GM12878 (cell line): ENCODE measurements at places on chromosomes 5 and 9. TPM values are rescaled to one million over a fixed set of nuclear protein-coding genes. Genes with fewer than 3 reads are reported as not detected.

TTC39B gene
- polyA plus RNA-seq: 0.95 and 1.6 TPM in 2 replicates

PFN3 gene
- not detected in 2 replicates for polyA plus RNA-seq

RLN1 gene
- 1.3 and 2.4 TPM in 2 replicates for polyA plus RNA-seq

CNOT8 gene
- polyA plus RNA-seq: 57.1 and 61.9 TPM in 2 replicates

- no peaks in the 10 kb centered on the region for H3K27me3 ChIP-seq
- no peaks in the 10 kb centered on the region for H3K36me3 ChIP-seq
- DNase-seq: no peak
- no peak overlapping the region for H3K27ac ChIP-seq
- no peak overlapping the region for H3K4me3 ChIP-seq
Observed at GRCh38 chr5:94778732-94779131, 160.3 kb downstream of the SLF1 start.

- H3K36me3 ChIP-seq: no peaks in the 10 kb centered on the region
- no peak overlapping the region for H3K4me3 ChIP-seq
- no peaks in the 10 kb centered on the region for H3K4me1 ChIP-seq
- DNase-seq: no peak
Observed at GRCh38 chr5:106843812-106844416, 826.8 kb downstream of the EFNA5 start.

CSF2 gene
- 0.17 TPM in 1 of 2 replicates, not detected in the other for polyA plus RNA-seq

DNA sequence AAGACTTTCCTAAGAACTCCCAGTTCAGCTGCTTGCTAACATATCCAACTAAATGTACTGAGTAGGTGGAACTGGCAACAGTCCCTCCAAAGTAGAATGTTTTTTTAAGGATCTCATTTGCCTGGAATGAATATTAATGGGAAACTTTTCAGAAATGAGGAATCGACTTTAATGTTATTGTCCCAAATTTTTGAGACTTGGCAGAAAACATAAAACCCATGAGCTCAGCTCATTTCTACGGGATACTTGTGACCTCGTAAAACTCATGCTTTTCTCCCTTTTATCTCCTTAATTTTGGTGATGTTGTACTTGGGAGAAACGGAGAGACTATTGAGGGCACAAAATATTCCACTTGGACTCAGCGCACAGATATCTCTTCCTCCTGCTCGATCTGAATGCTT is 296.8 kb downstream of the EBF1 start:
- H3K27me3 ChIP-seq: no peaks in the 10 kb centered on the region
- no peaks in the 10 kb centered on the region for H3K36me3 ChIP-seq
- no peaks in the 10 kb centered on the region for H3K4me1 ChIP-seq
- no peak for DNase-seq

NDOR1 gene
- polyA plus RNA-seq: 17.3 and 18.0 TPM in 2 replicates

- no peak overlapping the region for H3K27ac ChIP-seq
- H3K27me3 ChIP-seq: no peaks in the 10 kb centered on the region
- H3K4me3 ChIP-seq: no peak overlapping the region
- no peaks in the 10 kb centered on the region for H3K36me3 ChIP-seq
Observed at GRCh38 chr9:91131433-91131839, 230.3 kb downstream of the AUH start.

SGCD gene
- polyA plus RNA-seq: 0.06 and 0.09 TPM in 2 replicates

GPX3 gene
- polyA plus RNA-seq: 1.0 and 2.0 TPM in 2 replicates

LRRC26 gene
- 0.71 and 0.91 TPM in 2 replicates for polyA plus RNA-seq

DNA sequence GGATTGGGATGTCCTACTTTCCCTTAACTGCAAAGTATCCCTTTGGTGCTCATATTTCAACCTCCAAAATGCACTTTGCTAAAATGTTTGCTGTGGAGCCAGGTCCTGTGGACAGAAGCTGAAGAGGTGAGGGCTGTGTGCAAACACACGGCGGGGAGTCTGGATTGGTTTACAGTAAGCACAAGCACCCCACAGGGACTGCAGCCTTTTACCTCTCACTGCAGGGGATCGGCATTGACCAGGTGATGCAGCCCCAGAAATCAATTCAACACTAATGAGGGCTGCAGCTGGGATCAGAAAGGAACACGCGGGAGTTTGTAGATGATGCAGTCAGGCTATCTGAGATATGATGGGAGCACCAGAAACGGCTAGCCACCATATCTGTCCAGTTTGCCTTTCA is 450.9 kb downstream of the CCDC171 start:
- no peaks in the 10 kb centered on the region for H3K27me3 ChIP-seq
- no peak for DNase-seq
- no peak overlapping the region for H3K4me3 ChIP-seq

DRD1 gene
- polyA plus RNA-seq: not detected in 2 replicates

- H3K27me3 ChIP-seq: 0 out of 2 replicates have a peak, but pooled peaks cover 3% of the 10 kb centered on the region
- H3K27ac ChIP-seq: no peak overlapping the region
- H3K4me1 ChIP-seq: peaks cover 11% of the 10 kb centered on the region
Observed at GRCh38 chr9:95746408-95747180, 128.9 kb upstream of the ERCC6L2 start.

DNA sequence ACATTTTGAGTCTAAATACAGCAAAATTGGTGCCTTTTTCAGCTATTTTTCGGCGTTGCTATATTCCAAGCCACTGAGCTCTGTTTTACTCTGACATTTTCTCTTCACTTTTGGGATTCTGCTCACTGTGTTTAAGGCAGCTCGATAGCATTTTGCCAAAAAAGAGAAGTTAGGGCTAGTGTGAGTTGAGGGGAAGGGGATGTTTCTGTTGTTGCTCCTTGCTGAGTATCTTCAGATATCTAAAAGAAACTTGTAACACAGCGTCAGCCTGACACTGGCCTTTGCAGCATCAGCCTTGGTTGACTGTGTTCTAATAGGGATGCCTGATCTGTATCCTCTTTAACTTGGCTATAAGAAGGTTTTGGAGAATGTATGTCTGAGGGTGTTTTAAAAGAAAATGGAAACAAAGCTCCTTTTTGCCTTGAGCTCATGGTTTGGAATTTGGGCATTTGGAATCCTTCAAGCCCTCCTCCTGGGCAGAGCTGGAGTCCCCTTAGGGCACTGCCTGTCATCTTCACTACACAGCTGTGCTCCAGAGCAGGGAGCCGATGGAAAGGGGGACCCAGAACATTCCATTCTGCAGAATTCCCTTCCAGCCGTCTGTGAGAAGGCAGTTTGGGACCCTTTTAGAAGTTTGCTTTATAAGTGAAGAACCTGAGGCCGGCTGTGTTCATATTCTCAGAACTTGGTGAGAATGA is 63.0 kb downstream of the EXOSC2 start:
- H3K4me1 ChIP-seq: peaks cover 18% of the 10 kb centered on the region
- H3K27ac ChIP-seq: peak overlapping the region; percentile 24
- no peaks in the 10 kb centered on the region for H3K27me3 ChIP-seq
- H3K4me3 ChIP-seq: no peak overlapping the region
- H3K36me3 ChIP-seq: no peaks in the 10 kb centered on the region
- no peak for DNase-seq

GRCh38 chr5:123086376-123087055 is 2.5 kb upstream of the PRDM6 start:
- DNase-seq: no peak
- H3K27ac ChIP-seq: no peak overlapping the region
- H3K4me3 ChIP-seq: no peak overlapping the region
- H3K36me3 ChIP-seq: no peaks in the 10 kb centered on the region

GMCL2 gene
- polyA plus RNA-seq: 0.04 TPM in 1 of 2 replicates, not detected in the other

GRCh38 chr5:142737179-142737578 is 33.0 kb upstream of the ARHGAP26 start:
- no peak overlapping the region for H3K27ac ChIP-seq
- H3K4me1 ChIP-seq: peaks cover 8% of the 10 kb centered on the region
- H3K4me3 ChIP-seq: no peak overlapping the region
- no peaks in the 10 kb centered on the region for H3K36me3 ChIP-seq

DNA sequence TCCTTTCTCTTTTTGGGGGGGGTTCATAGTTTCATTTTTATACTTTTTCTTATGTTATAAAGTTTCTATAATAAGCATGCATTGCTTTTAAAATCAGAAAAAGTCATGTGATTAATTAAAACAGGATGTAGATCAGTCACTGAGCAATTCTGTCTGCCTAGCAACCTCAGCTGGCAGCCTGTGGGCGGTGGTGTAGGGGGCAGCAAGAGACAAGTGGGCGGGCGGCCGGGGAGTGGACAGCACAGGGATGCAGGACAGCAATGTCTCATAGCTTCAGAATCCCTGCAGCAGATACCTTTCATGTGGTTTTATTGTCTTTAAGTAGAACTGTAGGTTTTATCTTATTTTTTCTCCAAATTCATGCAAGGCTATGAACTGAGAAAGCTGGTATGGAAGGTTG is 101.9 kb upstream of the S1PR3 start:
- H3K4me3 ChIP-seq: no peak overlapping the region
- no peak overlapping the region for H3K27ac ChIP-seq
- DNase-seq: no peak
- H3K36me3 ChIP-seq: no peaks in the 10 kb centered on the region
